Activated T-cell treated with anti-CD3 and anti-CD28 coated beads, Interleukin-2, amount 50 U/mL, for 72 hours (primary cell): ENCODE measurements at places on chromosomes 11 and 22.

DNA sequence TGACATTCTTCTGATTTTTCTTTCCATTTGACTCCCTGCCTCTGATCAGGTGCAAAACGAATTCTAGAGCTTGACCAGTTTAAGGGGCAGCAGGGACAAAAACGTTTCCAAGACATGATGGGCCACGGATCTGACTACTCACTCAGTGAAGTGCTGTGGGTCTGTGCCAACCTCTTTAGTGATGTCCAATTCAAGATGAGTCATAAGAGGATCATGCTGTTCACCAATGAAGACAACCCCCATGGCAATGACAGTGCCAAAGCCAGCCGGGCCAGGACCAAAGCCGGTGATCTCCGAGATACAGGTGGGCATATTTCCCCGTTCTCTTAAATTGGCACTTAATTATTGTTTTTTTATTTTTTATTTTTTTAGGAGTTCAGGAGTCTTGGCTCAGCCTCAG lies 15.4 kb downstream of the XRCC6 start:
- no peak for DNase-seq

- DNase-seq, result peak; percentile 58
Measured at GRCh38 chr22:45240104-45240809, 437 bp downstream of the KIAA0930 start.

DNA sequence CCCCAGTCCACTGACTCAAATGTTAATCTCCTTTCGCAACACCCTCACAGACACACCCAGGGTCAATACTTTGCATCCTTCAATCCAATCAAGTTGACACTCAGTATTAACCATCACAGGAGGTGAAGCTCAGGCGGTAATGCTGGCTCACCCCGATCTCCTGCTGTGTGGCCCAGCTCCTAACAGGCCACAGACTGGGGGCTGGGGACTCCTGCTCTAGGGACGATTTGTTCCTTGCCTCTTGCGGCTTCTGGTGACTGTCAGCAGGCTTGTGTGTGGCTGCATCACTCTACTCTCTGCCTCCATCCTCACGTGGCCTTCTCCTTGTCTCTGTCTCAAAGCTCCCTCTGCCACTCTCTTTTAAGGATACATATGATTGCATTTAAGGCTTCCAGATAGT lies 45.0 kb downstream of the SPON1 start:
- no peak for DNase-seq

- DNase-seq, result no peak
Measured at GRCh38 chr11:106021181-106021966, 666 bp downstream of the MSANTD4 start.

- no peak for DNase-seq
Measured at GRCh38 chr11:126997196-126997595, 3.4 kb downstream of the KIRREL3 start.

DNA sequence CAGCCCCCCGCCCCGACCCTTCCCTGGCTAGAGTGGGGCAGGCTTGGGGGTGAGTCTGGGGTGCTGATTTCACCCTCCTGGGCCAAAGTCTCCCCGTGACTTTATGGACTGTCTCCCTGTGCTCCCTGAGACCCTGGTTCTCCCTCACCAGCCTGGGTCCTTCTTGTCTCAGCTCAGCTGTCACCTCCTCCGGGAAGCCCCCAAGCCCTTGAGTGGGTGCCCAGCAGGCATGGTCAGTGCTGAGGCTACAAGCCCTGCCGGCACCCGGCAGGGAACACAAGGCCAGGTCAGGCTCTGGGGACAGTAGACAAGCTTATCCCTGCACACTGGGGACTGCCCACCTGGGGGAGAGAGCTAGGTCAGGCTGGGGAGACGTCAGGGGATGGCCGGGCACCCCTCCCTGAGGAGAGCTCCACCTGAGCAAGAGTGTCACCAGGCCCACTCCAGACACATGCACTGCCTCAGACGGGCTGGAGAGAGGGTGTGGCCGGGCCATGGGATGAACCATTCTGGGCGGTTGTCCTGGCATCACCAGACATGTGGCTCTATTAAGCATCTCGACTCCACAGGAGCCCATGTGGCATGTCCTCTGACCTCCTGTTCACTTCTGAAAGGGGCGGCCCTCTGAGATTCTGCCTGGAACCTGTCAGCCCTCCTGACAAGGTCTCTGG lies 22.6 kb upstream of the RTN4R start:
- no peak for DNase-seq

DNA sequence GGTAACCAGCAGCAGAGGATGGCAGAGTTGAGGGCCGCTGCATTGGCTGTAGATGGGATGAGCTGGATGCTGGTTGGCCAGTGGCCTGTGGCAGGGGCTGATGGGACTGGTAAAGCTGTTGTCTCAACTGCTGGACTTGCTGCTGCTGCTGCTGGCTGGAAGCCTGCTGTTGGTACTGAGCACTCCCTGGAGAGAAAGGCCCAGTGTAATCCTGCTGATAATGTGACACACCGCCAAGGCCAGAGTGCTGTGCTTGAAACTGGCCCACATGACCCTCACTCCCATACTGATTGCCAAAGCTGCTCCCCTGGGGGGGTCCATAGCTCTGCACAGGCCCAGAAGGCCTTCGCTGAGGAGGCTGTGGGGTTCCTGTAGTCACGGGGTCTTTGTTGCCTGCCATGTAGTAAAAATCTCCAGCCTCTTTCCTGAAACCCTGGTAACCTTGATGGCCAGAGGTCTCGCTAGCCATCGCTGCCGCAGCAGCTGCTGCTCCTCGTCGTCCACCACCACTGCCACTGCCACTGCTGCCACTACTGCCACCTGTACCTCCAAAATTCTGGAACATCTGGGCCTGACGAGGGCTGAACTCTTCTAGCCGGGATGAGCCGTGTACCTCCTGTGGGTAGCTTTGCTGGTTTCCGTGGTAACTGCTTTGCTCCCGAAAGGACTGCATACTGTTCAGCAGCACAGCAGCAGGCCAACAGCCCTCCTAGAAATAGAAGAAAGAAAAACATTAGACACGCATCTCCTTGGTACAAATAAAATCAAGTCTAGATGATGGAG lies 55.6 kb downstream of the TCF20 start:
- DNase-seq, result no peak

- DNase-seq, result no peak
Measured at GRCh38 chr11:45876401-45876800, 9.1 kb upstream of the MAPK8IP1 start.

DNA sequence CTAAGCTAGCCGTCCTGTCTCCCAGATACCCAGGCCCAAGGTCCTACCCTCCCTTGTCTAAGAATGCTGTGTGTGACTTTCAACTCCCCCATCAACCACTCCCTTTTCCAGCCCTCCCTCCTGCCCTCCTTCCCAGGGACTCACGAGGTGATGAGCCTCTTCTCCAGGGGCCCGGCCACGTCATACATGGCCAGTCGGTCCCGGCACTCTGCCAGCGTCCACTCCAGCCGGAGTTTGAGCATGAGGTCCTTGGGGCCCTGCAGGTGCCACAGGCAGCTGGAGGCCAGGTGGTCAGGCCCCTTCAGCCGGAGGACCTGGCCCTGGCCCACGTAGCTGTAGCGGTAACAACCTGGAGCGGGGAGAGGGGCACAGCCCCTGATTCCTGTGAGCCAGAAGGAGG lies 20.1 kb downstream of the TMPRSS6 start:
- no peak for DNase-seq

GRCh38 chr11:92396133-92396532 lies 171.5 kb downstream of the FAT3 start:
- DNase-seq, result no peak

- no peak for DNase-seq
Measured at GRCh38 chr11:18641677-18642076, 7.5 kb upstream of the SPTY2D1 start.

GRCh38 chr22:29003975-29004646 lies 57.5 kb downstream of the C22orf31 start:
- DNase-seq, result no peak

GRCh38 chr11:4025248-4025966 lies 69.2 kb upstream of the RRM1 start:
- no peak for DNase-seq

GRCh38 chr11:85967457-85967856 lies 101.4 kb downstream of the PICALM start:
- no peak for DNase-seq

GRCh38 chr22:48354096-48354495 lies 1473.6 kb downstream of the BRD1 start:
- no peak for DNase-seq

DNA sequence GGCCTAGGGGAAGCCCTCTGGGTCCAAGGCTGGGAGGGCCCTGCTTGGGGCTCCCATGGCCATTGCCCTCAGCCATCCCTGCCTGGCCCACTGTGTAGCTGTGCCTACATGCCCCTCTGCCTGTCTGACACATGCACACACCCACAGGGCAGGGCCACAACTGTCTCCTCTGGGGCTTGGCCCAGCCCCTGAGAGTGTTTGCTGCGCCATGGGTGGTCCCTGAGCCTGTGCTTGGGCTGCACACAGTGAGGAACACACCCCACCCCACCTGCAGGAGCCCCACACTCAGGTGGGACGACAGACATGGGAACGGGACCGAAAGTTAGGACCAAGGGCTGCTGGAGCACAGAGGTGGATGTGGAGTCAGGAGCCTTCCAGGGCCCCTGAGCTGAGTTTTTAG lies 489.5 kb downstream of the TBC1D22A start:
- no peak for DNase-seq

- DNase-seq, result no peak
Measured at GRCh38 chr22:27206374-27207133, 549.2 kb downstream of the MIAT start.

GRCh38 chr11:128465946-128466705 lies 121.2 kb downstream of the ETS1 start:
- DNase-seq, result no peak

DNA sequence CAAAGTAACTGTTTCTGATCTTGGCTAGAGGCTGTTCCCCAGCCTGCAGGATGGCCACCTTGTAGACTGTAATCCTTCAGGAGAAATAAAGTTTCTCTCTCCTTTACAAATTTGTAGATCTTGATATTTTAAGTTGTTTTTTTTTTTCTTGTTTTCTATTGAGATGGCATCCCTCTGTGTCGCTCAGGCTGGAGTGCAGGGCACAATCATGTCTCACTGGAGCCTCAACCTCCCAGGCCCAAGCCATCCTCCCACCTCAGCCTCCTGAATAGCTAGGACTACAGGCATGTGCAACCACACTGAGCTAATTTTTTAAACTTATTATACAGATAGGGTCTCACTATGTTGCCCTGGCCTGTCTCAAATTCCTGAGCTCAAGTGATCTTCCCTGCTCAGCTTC lies 389.8 kb upstream of the LRRC4C start:
- DNase-seq, result no peak

GRCh38 chr11:117229931-117230285 lies 2.0 kb downstream of the PCSK7 start:
- no peak for DNase-seq

DNA sequence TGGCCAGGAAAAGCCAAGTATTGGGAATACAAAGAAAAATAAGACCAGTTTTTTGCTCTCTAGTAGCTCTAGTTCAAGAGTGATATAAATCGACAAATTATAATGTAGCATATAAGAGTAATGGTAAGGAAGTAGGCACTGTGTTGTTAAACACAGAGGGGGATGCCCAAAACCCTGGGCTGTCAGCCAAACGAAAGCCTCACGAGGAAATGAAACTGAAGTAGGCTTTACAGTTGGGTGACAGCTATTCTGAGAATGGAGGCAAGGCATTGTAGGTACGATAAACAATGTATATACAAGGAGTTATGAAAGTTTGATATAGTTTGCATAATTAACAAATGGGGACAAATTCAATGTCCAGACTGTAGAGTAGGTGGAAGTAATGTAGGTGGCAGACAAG lies 176.4 kb downstream of the FAM181B start:
- no peak for DNase-seq

DNA sequence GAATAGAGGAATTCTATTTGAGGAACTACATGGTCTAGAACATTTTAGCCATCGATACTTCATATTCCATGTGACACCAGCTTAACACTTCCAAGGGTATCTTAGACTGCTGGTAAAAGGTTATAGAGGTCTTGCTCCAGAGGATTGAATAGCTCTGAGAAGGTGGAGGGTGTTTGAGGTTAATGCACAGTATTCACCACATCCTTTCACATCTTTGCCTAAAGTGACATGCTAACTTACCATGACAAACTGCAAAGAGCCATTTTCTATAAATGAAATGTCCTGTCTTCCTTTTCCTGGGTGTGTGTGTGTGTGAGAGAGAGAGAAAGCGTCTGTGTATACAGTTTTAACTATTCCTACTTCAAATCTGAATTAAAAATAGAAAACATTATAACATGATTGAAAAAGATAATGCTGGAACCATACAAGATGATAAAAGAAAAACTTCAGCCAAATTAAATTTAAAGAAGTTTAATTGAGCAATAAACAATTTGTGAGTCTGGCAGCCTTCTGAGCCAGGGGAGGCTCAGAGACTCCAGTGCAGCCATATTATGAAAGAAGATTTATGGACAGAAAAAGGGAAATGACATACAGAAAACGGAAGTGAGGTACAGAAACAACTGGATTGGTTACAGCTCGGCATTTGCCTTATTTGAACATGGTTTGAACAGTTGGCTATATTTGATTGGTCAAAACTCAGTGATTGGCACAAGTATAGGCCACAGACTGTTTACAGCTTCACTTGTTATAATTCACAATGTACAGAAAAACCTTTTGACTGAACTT lies 320.9 kb upstream of the CCDC179 start:
- DNase-seq, result no peak

- DNase-seq, result peak; percentile 65
Measured at GRCh38 chr22:37231406-37232139, 12.5 kb downstream of the RAC2 start.

- no peak for DNase-seq
Measured at GRCh38 chr11:34501500-34501899, 12.1 kb downstream of the ELF5 start.

GRCh38 chr11:12666915-12667314 lies 7.3 kb upstream of the TEAD1 start:
- DNase-seq, result no peak

DNA sequence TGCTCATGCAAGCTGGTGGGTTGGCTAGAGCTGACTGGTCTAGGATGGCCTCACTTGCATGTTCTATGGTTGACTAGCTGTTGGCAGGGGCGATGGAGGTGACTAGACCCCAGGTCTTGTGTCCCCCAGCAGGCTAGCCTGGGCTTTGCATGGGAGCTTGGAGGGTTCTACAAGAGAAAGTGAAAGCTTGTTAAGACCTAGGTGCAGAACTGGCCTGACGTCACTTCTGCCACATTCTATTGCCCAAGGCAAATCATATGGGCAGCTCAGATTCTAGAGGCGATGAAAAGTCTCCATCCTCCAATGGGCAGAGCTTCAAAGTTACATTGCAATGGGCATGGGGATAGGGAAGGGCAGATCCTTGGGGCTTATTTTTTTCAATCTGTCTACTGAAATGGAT lies 170.9 kb downstream of the MIAT start:
- no peak for DNase-seq

GRCh38 chr11:70246196-70246595 lies 24.3 kb upstream of the PPFIA1 start:
- no peak for DNase-seq
